SW 1271 (cell line): ENCODE measurements at places on chromosomes 16 and 17.

GRCh38 chr17:3593384-3593783, 15.8 kb downstream of the TRPV1 start:
- DNase-seq, result no peak

- no peak for DNase-seq
These were observed 85.9 kb upstream of the FOXF1 start for GRCh38 chr16:86424398-86424797.

DNA sequence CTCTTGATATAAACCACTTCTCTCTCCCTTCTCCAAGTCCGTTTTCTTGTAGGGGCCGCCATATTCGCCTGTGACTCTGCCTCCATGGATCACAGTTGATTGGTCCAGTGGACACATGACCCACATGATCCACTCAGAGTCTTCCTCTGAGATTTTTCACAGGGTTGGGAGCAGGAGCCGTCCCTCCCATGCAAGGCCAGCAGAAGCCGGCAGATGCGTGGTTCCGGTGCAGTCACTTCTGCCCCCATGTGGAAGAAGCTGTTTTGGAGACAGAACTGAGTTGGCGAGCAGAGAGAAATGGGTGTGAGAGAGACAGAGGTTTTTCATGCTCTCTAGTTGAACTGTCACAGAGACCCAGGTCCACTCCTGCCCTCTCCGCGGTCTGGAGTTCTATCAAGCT, 83.3 kb downstream of the C16orf95 start:
- no peak for DNase-seq

DNA sequence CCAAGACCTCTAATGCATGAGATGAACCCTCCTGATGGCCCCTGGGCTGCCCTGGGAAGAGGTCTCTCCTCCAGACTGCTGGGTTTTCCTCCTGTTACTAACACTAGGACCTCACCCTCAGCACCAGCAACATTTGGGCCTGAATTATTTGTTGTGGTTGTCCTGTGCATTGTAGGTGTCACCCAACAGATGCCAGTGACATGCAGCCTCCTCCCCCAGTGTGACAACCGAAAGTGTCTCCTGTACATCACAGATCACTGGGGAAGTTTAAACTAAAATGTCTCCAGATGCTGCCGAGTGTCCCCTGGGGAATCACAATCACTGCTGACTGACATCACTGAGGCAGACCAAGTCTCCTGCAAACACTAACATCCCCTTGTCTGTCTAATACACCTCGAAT, 74.8 kb downstream of the SLC5A11 start:
- no peak for DNase-seq

DNA sequence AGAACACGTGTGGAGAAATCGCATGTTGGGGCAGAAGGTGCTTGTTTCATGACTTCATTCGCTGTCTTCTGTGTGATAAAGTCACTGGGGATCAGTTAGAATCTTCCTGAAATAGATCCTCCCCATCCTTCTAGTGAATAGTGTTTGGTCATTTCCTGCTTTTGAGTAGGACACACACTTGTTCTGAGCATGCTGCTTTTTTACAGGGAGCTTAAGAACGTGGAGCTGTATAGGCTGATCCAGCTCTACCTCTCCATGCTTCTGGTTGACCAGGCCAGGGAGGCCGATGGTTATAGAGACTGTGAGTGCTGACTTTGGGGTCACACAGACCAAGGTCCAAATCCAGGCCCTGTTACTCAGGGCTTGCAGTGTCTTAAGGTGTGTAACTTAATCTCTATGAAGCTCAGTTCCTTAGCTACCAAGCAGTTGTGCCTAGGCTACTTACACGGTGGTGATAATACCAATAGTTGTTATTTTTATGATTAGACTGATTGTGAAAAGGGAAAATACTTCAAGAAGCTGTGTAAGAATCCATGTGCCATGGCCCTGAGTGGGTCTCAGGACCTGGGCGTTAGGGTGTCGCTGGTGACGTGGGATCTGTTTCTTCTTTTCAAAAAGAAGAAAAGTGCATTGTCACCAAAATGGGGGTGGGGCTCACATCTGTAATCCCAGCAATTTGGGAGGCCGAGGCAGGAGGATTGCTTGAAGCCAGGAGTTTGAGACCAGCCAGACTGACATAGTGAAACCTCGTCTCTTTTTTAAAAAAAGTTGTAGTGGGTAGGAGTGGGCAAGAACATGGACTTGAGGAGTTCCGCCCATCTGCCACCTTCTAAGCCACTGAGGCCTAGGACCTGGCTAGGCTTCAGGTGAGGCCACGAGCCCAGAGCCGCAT, 64.1 kb upstream of the LGALS9 start:
- no peak for DNase-seq

DNA sequence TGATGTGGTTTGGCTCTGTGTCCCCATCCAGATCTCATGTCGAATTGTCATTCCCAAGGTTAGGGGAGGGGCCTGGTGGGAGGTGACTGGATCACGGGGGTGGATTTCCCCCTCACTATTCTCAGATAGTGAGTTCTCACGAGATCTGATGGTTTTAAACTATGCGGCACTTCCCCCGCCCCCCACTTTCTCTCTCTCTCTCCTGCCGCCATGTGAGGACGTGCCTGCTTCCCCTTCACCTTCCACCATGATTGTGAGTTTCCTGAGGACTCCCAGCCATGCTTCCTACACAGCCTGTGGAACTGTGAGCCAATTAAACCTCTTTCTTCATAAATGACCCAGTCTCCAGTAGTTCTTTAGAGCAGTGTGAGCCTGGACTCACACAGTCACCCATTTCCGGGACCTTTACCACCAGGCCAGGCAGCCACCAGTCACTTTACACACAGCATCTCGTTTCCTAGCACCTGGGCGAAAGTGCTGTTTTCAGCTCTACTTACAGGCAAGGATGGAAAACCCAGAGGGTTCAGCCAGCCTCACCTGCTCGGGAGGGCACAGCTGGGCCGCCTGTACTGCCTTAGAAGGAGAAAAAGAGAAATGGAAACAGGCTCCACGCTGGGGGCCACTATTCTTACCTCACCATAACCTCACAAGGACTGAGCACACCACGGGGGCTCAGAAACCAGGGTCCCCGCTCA, 13.8 kb upstream of the ZC3H18 start:
- DNase-seq, result no peak

- no peak for DNase-seq
These were observed 9.9 kb upstream of the WFIKKN1 start for GRCh38 chr16:620700-621525.

DNA sequence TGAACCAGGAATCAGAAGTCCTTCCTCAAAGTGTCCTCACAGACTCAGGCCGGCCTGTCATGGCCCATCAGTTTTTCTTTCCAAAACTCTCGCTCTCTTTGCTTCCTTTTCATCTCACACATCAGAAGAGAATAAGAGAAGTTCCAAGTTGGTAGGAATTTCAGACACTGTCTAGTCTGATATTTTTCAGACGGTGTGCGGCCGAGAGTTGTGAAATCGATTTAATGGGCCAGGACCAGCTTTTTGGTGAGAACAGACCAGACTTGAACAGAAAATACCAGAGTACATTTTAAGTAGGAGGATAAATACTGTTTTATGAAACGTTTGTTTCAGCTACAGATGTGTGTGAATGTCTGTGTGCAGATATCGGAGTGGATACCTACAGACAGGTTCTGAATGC, 24.8 kb upstream of the RCVRN start:
- DNase-seq, result no peak
